GM23248 (cell line): ENCODE measurements at places on chromosomes 2 and 18. TPM values are rescaled to one million over a fixed set of nuclear protein-coding genes. Genes with fewer than 3 reads are reported as not detected.

DNA sequence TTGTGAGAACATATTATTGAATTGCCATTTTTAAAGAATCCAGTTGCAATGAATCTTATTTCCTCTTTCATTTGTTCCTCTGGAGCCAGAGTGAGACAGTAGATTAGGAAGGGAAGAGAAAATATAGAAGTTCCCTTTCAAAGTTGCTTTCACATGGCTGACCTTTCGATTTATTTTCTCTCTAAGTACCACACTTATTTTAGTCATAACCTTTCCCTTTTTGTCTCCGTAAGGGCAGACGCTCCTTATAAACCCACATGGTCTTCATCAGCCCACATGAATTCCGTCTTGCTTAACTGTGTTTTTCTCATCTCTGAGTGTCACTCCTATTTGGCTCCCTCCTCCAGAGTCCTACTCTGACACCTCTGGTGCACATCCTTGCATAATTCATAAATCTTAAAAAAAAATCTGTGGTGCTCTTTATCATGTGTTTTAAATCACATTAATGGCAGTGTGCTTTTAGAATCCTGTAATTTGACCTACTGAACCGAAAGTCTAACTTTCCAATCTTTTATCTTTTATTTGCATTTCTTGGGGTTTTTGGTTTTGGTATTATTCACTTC lies 38.5 kb upstream of the ZNF396 start:
- DNase-seq, result peak; percentile 65

DNA sequence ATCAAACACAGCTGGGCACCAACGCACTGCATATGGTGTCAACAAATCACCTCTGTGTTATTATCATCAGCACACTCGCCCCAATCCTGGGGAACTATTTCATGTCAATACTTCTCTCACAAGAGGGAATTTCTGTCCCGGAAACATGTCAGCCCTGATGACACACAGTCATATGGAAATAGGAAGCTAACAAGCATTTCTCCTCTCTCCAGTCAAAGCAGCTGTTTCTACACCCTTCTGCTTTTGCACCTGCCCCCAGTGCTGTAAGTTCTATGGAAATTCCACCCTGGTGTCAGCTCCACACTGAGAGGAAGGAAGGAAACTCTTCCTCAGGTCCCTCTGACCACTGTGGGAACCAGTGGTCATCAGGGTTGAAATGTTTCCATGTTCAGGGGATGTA lies 447.6 kb upstream of the ID2 start:
- no peak for DNase-seq

DNA sequence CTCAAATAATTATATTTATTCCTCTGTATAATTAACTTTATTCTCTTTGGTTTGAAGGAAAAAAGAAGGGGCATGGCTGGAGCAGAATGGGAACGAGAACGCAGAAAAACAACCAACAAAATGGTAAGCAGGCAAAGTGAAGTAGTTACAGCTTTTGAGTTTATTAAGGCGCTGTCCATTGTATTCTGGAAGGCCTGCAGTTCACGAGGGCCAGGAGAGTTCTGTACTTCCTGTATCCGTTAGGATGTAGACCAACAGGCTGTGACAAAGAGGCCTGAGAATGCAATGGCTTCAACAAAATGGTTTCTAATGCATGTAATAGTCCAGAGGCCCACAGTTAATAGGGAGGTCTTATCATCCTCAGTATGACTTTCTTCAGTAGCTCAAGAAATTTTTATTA lies 32.5 kb upstream of the SP100 start:
- no peak for DNase-seq

GRCh38 chr2:9695941-9696340 lies 65.1 kb upstream of the YWHAQ start:
- no peak for DNase-seq

KIAA1328 gene
- 3.5 and 5.8 TPM in 2 replicates for total RNA-seq

DNA sequence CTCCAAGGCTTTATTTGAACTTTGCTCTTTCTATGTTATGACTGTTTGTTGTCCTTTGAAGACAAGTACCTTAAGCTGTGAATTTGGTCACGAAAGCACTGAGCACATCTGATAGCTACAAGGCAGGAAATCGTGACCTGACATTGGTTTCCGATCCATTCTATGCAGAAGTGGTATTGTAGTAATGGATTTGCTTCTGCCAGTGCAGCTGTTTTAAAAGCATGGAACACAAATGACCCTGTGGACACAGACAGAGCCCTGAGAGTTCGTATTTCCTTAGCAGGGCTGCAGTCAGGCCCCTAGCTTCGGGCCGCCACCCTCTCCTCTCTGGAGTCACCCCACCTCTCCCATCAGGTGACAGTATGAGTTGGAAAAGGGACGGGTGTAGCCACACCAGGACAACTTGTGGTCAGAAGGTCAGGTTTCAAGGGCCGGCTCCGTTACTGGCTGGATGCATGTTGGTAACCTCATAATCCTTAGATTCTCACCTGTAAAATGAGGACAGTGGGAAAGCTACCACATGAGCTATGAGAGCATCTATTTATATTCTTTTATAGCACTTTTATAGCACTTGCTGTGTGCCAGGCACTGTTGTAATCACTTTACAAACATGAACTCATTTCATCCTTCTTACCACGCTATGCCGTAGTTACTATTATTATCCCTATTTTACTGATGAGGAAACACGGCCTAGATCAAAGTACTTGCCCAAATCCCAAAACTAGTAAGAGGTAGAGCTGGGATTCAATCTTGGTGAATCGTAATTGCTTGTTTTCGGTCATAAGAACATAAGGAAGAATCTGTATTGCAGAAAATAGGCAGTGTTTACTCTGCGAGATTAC lies 70.2 kb downstream of the SPATS2L start:
- DNase-seq, result no peak

- peak; percentile 92 for DNase-seq
These were observed 63.3 kb downstream of the BOD1L2 start for GRCh38 chr18:57210107-57210715.

MYO5B gene
- total RNA-seq, result not detected in 2 replicates

DNA sequence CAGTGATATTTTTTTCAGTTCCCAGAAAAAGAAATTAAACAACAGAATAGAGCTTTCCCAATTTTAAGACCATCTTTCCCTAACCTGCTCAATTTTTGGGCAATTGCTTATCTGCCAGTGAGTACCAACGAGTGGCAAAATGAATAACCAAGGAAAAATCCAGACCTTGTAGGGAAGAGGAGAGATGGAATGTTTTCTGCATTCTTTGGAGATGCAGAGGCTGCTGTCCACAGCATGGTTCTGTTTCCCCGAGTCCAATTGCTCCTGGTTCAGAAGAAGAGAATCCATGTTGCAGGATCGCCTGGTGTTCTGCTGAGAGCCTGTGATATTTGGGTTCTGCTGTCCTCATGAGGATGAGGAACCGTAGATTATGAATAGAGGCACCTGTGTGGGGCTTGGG lies 68.2 kb upstream of the MGAT5 start:
- no peak for DNase-seq

DNA sequence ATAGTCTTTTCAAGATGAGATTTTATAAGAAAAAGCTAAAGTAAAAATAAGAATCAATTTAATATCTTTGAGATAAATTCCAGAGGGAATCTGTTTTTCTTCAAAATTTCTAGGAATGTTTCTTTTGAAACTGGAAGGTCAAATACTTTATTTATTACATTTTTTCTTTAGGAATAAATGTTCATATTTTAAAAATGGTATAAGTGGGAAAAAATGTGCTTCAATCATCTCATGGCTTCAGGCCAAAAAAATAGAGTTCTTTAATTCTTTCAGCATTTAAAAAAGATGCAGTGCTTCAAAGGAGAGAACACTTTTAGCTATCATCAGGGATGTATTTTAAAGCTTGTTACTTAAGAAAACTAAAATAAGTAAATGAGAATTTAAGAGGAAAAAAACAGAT lies 110.6 kb downstream of the NEB start:
- DNase-seq, result no peak

FSHR gene
- not detected in 2 replicates for total RNA-seq

DNA sequence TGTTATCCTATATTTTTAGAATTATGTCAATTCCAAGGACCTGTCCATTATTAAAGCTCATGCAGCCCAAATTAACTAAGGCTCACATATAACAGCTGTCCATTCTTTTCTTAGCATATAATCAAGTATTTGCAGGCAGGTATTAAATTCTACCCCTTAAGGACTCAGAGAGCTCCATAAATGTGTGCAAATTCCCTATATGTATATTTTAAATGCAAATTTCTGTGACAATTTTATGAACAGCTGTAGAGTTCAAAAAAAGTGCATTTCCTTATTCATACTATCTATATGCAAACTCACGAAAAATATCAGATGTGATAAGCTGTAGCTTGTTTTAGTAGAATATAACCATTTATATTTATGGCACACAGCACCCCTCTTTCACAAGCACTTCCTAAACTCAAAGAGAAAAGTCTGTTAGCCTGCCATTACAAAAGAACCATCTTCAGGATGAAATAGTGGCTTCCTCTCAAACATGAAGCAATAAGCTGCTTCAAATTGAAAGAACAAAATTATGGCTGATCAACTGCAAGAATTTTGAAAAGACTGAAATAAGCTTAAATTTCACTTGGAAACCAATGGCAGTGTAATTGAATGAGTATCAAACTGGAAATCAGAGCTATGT lies 155.0 kb upstream of the REG3G start:
- DNase-seq, result no peak
